Activated CD4-positive, alpha-beta T cell treated with anti-CD3 and anti-CD28 coated beads, Interleukin-2, amount 50 U/mL, for 24 hours (primary cell): ENCODE measurements at places on chromosomes 1 and 21.
A peak's percentile ranks its signal among the peaks of the same experiment; 100 is the strongest.

- peak; percentile 25 for DNase-seq
Observed at GRCh38 chr21:42614396-42614795, 39.0 kb upstream of the PDE9A start.

DNA sequence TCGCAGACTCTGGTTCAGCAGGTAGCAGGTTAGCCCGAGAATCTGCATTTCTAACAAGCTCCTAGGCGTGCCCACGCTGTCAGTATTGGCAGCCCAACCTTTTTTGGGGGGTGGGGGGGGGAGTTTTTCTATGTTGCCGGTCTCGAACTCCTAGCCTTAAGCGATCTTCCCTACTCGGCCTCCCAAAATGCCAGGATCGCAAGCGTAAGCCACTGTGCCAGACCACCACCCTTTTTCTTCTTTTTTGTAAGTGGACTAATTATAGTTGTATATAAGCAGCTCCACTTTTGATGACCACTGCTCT lies 480 bp upstream of the MIS18A start:
- DNase-seq: no peak

DNA sequence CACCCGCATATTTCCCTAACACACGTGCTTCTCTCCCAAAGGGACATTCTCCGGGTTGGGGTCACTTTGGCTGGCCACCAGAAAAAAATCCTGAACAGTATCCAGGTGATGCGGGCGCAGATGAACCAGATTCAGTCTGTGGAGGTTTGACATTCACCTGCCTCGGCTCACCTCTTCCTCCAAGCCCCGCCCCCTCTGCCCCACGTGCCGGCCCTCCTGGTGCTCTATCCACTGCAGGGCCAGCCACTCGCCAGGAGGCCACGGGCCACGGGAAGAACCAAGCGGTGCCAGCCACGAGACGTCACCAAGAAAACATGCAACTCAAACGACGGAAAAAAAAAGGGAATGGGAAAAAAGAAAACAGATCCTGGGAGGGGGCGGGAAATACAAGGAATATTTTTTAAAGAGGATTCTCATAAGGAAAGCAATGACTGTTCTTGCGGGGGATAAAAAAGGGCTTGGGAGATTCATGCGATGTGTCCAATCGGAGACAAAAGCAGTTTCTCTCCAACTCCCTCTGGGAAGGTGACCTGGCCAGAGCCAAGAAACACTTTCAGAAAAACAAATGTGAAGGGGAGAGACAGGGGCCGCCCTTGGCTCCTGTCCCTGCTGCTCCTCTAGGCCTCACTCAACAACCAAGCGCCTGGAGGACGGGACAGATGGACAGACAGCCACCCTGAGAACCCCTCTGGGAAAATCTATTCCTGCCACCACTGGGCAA lies 59.1 kb downstream of the LACTBL1 start:
- no peak for DNase-seq

- DNase-seq: no peak
Observed at GRCh38 chr1:47871799-47872353, 125.3 kb downstream of the TRABD2B start.

DNA sequence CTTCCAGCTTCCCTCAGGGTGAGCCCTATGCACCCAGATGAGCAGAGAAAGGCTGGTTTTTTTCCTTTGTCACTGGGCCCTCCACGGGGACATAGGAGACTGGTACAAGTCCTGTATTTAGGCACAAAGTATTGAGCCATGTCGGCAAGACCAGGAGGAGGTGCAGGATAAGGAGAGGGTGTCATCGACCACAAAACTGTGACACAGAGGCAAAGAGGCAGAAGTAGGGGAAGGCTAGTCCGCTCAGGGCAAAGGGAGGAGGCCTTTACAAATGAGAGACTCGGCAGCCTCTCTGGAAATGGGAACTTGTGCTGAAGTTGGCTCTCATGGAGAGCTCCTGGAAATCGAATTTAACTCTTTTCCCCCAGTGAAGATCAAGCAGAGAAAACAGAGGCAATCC lies 70.7 kb upstream of the CAMK1G start:
- DNase-seq: no peak

DNA sequence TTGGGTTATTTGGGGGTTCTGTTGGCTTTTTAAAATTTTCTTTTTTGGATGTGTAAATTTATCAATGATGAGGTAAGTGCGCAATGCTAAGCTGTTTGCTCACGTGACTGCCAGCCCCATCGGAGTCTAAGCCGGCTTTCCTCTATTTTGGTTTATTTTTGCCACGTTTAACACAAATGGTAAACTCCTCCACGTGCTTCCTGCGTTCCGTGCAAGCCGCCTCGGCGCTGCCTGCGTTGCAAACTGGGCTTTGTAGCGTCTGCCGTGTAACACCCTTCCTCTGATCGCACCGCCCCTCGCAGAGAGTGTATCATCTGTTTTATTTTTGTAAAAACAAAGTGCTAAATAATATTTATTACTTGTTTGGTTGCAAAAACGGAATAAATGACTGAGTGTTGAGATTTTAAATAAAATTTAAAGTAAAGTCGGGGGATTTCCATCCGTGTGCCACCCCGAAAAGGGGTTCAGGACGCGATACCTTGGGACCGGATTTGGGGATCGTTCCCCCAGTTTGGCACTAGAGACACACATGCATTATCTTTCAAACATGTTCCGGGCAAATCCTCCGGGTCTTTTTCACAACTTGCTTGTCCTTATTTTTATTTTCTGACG lies 3.1 kb downstream of the OLIG2 start:
- no peak for DNase-seq

DNA sequence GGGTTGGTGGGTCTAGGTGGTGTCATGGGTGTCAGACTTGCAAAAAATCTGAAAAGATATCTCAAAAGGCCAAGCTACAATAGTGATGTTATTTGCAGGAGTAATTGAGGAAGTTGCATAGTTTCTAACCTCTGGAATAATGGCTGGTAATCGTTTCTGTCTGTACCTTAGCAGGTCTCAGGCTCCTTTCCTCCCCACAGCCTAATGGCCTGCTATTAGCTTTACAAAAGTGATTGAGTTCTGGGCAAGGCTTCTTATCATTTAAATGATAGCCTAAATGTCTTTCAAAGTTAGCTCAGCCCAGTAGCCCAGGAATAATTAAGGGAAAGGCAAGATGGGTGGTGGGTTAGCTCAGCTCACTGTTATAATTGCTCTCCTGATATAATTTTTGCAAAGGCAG lies 37.7 kb upstream of the IGSF5 start:
- DNase-seq: no peak

- no peak for DNase-seq
Observed at GRCh38 chr1:13697738-13698137, 2.2 kb upstream of the PRDM2 start.

GRCh38 chr1:153612755-153613331 lies at the start of gene S100A16:
S100A16 (minus strand) TSS chr1:153613137; CDS start chr1:153608151, 4,986 bp downstream.
- no peak for DNase-seq

DNA sequence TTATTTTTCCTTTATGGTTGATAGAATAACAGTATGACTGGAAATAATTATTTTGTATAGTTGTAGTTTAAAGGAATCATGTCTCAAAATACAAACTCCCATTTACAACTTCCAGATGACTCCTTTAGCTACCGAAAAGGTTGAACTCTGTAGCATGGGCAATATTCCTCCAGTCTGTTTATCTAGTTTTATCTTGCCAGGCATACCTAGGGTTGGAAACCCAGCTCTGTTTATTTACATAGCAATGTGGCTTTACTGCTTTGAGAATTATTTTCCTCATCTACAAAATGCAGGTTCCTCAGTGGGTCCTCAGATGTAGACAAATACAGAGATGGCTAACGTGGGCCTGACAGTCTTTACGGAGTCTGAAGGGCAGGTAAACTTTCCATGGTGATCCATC lies 51.1 kb downstream of the C8A start:
- no peak for DNase-seq

DNA sequence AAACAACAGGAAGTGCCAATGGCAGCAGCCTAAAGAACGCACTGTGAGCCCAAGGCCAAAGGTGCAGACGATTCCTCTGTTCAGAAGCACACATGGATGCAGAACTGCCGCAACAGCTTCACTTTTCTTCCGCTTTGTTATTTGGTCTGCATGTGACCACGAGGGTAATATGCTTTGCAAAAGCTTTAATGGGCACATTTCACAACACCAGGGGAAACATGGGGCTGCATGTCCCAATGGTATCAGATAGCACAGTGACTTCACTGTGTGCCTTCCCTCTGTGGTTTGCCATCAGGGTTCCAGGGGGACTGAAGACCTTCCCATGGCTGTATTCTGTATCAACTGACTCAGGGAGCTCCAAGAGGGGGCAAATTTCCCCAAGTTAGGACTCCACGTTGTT lies 28.3 kb downstream of the THAP3 start:
- no peak for DNase-seq

DNA sequence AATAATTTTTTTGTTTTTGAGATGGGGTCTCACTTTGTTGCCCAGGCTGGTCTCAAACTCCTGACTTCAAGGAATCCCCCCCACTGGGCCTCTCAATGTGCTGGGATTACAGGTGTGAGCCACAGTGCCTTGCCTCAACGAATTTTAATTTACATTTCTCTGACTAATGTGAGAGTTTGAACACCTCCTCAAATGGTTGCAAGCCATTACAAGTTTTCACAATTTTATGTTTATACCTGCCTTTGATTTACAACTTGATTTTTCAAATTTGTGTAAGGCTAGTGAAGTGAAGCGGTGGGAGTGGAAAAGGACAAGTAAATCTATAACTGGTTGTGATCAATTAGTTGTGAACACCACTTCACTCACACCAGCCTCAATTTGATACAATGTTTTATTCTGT lies 8.9 kb upstream of the RHBDL2 start:
- no peak for DNase-seq

GRCh38 chr1:2556678-2557481 lies 709 bp downstream of the TNFRSF14 start:
- no peak for DNase-seq

DNA sequence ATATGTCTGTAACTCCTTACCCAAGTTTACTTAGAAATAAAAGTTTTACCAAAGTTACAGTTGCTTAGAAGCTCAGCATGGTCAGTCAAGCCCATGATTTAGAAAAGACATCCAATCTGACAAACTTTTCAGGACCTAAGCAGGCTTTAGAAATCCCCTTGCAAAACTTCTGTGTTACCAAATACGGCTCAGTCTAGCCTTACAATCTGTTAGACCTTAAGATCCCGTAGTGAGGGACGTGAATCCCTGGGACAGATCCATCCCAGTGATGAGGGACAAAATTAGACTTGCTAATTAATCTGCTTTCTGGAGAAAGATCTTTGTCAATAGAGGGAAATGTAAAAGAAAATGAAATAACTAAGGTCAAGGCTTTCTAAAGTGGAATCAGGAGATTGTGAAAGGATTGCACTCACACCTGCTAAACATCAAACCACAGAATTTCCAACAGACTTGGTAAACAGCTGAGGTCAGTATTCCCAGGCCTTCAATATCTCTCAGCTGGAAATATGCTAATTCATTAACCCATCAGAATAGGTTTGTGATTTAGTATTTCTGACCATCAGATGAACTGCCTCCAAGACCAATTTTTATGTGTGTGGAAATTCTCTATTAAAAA lies 375.3 kb downstream of the DUSP10 start:
- no peak for DNase-seq

- no peak for DNase-seq
Observed at GRCh38 chr21:41269535-41269934, 47.1 kb upstream of the FAM3B start.

- DNase-seq: no peak
Observed at GRCh38 chr1:1307261-1307922, 338 bp downstream of the ACAP3 start.

DNA sequence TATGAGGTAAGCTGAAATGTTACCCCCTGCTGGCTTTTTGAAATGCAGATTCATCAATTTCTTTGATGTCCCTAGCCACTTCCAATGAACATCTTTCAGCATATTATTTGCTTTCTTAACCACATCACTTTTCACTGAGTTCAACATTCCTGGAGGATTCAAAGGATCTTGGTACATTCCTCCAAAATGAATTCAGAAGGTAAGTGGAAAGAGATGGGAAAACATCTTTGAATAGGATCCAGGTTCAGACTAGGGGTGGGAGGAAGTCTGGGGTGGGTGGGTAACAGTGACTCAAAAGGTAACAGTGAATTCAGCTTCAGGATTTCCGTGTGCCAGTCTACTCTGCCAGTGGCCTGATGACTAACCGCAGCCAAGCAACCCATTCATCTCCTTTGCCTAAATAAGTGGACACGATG lies 180.7 kb downstream of the ZC3H11B start:
- DNase-seq: no peak

DNA sequence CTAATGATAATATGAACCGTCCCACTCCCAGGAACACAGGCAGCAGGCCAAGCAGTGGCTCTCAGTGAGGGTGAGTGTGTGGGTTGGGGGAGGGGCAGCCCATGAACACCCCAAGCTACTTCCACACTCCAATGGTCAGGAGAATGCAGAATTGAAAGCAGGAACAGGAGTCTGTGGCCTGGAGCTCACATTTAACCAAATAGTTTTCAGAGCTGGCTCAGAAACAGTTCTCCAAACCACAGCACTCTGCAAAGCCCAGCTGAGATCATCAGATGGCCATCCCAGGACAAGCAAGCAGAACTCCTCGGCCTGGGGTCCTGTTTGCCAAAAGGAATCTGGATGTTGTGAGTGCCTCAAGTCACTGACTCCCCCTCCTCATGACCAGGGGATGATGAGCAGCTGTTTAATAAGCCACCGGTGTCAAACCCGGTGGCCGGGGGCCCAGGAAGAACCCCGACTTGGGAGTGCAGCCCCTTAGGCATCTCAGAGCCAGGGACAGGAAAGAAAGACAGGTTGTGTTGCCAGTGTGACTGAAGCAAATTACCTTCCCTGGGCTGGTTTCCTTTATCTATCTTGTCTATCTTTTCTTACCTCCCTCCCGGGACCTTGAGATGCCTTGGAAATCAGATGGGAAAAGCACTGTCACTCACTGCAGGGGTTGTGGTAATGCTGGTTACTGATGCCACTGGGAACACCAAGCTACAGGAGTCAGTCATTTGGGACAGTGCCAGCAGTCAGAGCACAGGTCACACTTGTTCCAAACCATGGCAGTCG lies 20.4 kb downstream of the DEGS1 start:
- DNase-seq: no peak

DNA sequence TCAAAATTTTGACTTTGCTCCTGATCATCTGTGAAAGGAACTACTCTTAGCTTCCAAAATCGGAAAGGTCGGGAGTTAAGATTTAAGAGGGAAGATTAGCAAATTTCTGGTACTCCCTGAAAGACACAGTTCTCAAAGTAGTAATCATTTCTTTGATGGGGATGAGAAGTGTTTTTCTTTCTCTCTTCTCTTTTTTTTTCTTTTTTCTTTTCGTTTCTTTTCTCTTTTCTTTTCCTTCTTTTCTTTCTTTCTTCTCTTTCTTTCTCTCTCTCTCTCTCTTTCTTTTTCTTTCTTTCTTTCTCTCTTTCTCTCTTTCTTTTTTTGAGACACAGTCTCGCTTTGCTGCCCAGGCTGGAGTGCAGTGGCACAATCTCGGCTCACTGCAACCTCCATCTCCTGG lies 5.1 kb upstream of the RAB29 start:
- DNase-seq: no peak

GRCh38 chr1:207672522-207673130 lies 27.7 kb downstream of the CR1L start:
- DNase-seq: no peak
